AG20443 (cell line): ENCODE measurements at places on chromosomes 12 and 14.

GRCh38 chr12:27462151-27462694 lies 15.7 kb downstream of the SMCO2 start:
- DNase-seq: no peak

DNA sequence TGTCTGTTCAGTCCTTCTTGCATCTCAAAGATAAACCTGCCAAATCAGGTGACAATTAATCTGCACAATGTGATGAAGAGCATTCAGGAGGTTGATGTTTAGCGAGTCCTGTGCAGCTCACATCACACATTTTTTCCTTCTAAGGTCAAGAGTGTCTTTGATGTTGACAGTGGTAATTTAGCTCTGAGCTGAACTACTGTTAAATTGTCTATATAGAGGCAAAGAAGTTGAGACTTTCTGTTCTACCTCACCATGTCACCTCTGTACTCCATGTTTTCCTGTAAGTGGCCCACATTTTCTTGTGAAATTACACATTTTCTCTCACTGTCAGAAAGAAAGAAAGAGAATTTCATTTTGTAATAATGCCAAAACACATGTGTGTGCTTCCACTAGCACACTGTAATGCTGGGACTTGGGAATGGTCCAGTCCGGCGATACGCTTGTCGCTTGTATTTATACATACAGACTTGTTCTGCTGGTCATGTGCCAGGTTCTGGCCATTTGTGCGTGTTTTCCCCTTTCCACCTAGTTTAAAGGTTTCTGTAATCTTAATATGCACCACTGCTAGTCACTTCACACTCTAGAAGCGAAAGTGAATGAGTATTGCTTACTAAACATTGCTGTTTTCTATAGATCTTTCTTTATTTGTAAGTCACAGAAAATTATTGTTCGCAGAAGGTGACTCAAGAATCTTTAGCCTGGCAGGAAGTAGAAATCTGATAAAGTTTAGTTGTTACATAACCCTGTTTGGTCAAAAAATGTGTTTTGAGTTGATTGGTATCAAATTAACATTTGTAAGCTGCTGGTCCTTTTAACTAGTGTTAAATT lies 328.9 kb downstream of the TMTC2 start:
- no peak for DNase-seq

DNA sequence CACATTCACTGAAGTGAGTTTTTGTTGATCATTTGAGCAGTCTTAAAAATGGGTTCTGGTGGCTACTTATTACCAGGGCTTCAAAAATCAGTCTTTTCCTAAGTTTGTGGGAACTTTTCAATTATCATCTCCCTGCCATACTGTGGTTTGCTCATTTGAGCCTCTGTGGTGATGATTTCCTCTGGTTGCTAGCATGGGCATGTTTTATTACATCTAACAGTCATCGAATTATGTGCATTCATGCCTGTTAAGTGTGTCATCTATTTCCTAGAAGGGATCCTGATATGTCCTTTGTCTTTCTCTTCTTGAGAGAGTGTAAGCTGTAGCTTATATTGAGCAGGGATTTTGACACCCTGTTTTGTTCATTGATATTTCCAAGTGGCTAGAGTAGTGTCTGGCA lies 116.8 kb downstream of the WIF1 start:
- DNase-seq: no peak

GRCh38 chr12:52032446-52032803 lies 18.8 kb upstream of the NR4A1 start:
- peak; percentile 68 for DNase-seq

DNA sequence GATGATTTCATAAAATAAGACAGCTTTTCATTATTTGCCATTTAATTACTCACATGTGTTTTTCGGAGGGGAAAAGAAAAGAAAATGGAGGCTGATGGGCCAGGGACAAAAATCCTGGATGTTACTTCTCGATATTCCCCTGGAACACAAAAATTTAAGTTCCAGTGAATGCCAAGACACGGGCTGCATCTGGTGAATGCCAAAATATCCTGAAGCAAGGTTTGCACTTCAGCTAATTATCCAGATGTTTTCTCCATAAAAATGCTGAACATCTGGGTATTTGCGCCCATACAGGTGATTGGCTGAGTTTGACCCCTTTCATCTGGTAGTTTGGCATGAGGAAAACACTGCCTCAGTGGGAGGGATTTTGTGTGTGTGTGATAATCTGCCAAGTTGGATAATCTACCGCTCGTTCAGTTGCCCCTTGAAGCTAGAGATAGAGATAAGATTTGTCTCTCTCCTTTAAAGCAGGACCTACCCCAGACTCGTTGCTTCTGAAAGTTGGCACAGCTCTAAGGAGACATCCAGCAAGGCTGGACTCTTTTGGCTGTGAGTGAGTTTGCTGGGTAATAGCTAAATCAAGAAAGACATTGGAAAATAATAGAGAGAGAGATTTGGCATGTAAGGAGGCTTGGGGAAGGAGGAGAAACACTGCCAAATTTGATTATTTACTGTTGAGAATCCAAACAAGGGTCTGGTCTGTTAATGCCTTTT lies 390.0 kb downstream of the EGLN3 start:
- DNase-seq: no peak

DNA sequence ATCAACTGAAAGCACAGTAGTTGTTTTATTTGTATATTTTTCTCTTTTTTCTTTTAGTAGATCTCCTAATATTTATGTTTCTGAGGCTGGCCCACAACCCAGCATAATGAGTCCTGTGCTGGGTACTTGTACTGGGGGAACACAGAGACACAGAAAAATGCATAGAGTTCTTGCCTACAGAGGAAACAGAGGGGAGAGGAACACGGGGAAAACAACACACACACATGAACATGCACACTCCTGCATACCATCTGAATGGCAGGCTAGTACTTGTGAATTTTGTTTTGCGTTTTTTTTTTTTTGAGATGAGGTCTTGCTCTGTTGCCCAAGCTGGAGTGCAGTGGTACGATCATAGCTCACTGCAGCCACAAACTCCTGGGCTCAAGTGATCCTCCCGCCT lies 21.3 kb downstream of the PITPNM2 start:
- DNase-seq: no peak

GRCh38 chr12:106941481-106942156 lies 14.1 kb upstream of the TMEM263 start:
- no peak for DNase-seq

DNA sequence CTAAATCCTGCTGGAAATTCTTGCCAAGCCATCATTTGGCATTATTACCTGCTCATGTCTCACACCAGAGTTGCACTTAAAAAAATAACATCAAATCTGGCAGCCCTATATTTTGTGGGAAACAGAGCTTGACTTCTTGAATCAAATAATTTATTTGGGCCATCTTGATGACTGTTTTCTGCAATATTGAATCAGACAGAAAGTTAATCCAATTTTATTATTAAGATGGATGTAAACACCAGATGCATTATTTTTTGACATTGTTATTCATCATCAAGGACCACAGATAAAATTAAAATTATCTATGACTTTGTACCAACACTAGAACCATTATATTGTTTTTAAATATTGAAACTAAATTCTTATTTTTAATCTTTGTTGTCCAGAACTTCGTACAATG lies 132.9 kb downstream of the PTPRR start:
- no peak for DNase-seq

DNA sequence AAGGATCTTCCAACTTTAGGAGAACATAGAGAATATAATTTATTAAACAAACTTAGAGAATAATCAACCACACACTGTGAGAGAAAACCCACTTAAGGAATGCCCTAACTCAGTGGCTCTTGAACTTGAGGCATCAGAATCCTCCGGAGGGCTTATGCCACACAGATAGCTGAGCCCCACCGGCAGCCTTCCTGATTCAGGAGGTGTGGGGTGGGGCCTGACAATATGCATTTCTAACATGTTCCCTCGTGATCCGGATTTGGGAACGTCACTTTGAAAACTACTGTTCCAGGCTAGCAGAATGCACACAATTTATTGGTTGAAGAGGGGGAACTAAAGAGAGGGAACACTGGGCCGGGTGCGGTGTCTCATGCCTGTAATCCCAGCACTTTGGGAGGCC lies 2.0 kb upstream of the SOAT2 start:
- DNase-seq: peak; percentile 1

DNA sequence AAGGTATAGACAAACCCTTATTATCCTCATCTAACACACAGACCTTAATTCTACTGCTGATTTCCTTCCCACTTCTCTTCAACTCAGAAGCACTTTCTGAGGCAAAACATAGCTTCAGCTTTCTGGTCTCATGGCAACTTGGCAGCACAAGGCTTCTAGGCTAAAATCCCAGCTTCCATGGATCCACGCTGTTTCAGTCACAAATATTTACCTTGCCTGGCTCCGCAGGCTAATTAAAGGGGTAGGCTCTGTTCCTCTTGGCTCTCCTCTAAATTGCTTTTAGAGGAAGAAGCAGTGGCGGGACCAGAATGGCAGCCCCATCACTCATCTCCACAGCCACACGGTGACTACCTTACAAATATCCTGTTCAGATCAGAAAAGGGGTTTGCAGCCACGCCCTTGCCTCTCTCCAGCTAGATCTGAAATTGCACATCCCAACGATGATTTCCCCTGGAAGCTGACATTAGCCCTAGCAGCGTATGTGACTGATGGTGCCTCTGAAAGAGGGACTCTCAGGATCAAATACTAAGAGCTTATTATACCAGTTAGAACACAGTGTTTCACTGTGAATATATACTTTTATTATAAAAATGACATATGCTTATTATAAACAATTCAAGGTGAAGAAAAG lies 221.5 kb upstream of the NUDT4 start:
- DNase-seq: no peak
